ENCODE measurements at places on chromosomes 16 and 17. TPM values are rescaled to one million over a fixed set of nuclear protein-coding genes. Genes with fewer than 3 reads are reported as not detected.

Gene CEMP1
- 0.63 TPM for total RNA-seq

Gene CHD9NB
- not detected for total RNA-seq

Gene ADAM11
- 2.3 TPM for total RNA-seq

Gene KRTAP17-1
- not detected for total RNA-seq

Gene CBX8
- total RNA-seq, result 36.6 TPM

Gene SLC5A10
- total RNA-seq, result 0.19 TPM

Gene CTRL
- total RNA-seq, result 0.66 TPM

DNA sequence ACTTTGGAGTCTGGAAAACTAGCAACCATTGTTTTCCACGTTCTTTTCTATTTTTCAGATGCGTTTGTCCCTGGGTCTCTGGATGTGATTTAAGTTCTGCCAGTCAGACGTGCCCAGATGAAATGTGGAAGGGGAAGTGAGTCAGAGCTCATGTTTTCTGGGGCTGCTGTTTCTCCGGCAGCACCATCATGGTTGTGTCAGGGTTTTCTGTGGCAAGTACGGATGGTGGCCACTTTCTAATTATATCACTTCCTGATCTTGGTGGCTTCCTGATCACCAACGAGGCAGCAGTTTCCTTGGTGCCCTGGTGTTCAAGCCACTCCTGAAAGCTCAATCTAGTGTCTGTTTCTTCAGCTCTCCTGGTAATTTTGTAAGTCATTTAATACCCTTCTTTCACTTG is 31.4 kb upstream of the PMFBP1 start:
- H3K36me3 ChIP-seq, result no peaks in the 10 kb centered on the region
- peaks cover 14% of the 10 kb centered on the region for H3K4me1 ChIP-seq
- no peak for DNase-seq
- no peak overlapping the region for H3K4me3 ChIP-seq

- H3K4me1 ChIP-seq, result no peaks in the 10 kb centered on the region
- H3K27me3 ChIP-seq, result no peaks in the 10 kb centered on the region
- DNase-seq, result no peak
- no peak overlapping the region for H3K27ac ChIP-seq
- H3K4me3 ChIP-seq, result no peak overlapping the region
Measured at GRCh38 chr17:71398800-71399219, 722.0 kb upstream of the SOX9 start.

- H3K27ac ChIP-seq, result peak overlapping the region; percentile 54
- DNase-seq, result peak; percentile 96
- H3K4me1 ChIP-seq, result peaks cover 29% of the 10 kb centered on the region
- H3K4me3 ChIP-seq, result no peak overlapping the region
- peaks cover 2% of the 10 kb centered on the region for H3K36me3 ChIP-seq
Measured at GRCh38 chr16:66608241-66609138, 4.0 kb downstream of the CMTM3 start.

- H3K36me3 ChIP-seq, result no peaks in the 10 kb centered on the region
- H3K27me3 ChIP-seq, result no peaks in the 10 kb centered on the region
- peak overlapping the region; percentile 90 for H3K27ac ChIP-seq
- peaks cover 80% of the 10 kb centered on the region for H3K4me1 ChIP-seq
- H3K4me3 ChIP-seq, result no peak overlapping the region
- DNase-seq, result no peak
Measured at GRCh38 chr17:59783221-59784047, 76.0 kb downstream of the VMP1 start.

DNA sequence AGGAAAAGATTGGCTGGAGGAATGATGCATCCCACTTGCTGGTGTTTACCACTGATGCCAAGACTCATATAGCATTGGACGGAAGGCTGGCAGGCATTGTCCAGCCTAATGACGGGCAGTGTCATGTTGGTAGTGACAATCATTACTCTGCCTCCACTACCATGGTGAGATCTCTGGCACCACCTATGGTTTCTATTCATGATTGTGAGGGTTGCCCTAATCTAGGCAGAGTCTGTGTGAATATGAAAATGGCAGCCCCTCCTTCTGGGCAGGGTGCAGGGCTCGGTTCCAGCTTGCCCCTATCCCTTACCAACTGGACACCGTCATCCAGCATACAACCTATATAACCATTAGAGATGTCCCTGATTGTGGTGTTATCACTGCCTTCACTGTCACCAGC is 33.4 kb downstream of the ITGB3 start:
- DNase-seq, result no peak
- no peaks in the 10 kb centered on the region for H3K27me3 ChIP-seq
- no peaks in the 10 kb centered on the region for H3K36me3 ChIP-seq
- peaks cover 19% of the 10 kb centered on the region for H3K4me1 ChIP-seq
- no peak overlapping the region for H3K4me3 ChIP-seq
- H3K27ac ChIP-seq, result no peak overlapping the region

- H3K36me3 ChIP-seq, result no peaks in the 10 kb centered on the region
- peaks cover 20% of the 10 kb centered on the region for H3K4me1 ChIP-seq
- H3K27ac ChIP-seq, result no peak overlapping the region
Measured at GRCh38 chr17:77843896-77844295, 114.6 kb upstream of the TNRC6C start.

DNA sequence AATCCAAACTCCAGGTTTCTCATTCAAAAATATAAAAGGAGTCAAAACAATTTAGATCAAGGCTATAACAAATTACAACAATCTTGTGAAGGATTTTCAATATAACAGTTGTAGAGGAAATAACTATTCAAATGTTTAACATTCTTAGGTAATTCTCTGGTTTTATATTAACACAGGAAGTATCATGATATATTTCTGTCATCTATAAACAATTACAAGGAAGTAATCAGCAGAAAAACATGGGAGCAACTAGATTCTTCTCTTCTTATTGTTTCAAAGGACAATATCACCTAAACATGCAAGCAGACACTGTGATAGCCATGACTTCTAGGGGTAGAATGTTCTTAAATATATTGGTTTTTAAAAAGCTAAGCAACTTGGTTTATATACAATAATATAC is 49.9 kb downstream of the FBXL20 start:
- no peak overlapping the region for H3K27ac ChIP-seq
- no peaks in the 10 kb centered on the region for H3K4me1 ChIP-seq
- H3K36me3 ChIP-seq, result no peaks in the 10 kb centered on the region
- no peak overlapping the region for H3K4me3 ChIP-seq
- DNase-seq, result no peak

DNA sequence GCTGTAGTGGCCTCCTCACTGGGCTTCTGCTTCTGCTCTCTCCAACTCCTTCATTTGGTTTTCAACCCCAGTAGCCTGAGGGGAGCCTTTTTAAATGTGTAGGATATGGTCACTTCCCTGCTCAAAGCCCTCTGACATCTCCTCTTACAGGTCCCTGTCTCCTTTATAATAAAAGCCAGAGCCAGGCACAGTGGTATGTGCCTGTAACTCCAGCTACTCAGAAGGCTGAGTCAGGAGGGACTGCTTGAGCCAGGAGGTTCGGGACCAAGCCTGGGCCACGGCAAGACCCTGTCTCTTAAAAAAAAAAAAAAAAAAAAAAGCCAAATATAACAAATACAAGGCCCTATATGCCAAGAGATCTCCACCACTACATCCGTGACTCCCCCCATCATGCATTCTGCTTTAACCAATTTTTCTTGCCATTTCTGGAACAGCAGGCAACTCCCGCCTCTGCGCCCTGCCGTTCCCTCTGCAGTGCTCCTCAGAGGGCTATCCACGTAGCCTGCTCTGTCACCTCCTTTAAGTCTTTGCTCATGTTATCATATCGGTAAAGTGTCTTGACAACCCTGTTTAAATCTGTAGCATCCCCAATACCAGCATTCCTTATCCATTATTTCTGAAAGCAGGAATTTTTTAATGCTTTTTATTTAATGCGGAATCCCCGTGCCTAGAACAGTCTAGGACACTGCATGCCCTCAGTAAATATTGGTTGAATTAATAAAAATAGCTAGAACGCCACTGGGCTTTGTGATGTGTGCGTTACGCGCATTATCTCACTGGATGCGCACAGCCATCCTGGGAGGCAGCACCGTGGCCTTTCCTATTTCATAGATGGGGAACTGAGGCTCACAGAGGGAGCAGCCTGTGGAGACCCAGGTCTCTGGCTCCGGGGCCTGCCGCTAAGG is 9.5 kb downstream of the ZNF771 start:
- peak overlapping the region; percentile 93 for H3K4me3 ChIP-seq
- peaks cover 11% of the 10 kb centered on the region for H3K4me1 ChIP-seq
- H3K27ac ChIP-seq, result peak overlapping the region; percentile 57
- no peaks in the 10 kb centered on the region for H3K27me3 ChIP-seq

- H3K27me3 ChIP-seq, result no peaks in the 10 kb centered on the region
- no peak within 1 kb of the TSS for H3K27ac ChIP-seq
- no peak for DNase-seq
- no peaks in the 10 kb centered on the region for H3K36me3 ChIP-seq
Measured at GRCh38 chr17:64448665-64449512, at the start of gene MILR1. Gene MILR1 (plus strand): TSS chr17:64449115. CDS start chr17:64449169, 54 bp downstream.

- no peaks in the 10 kb centered on the region for H3K27me3 ChIP-seq
- no peak overlapping the region for H3K27ac ChIP-seq
- DNase-seq, result no peak
- no peaks in the 10 kb centered on the region for H3K36me3 ChIP-seq
Measured at GRCh38 chr16:30937692-30938091, 11.2 kb upstream of the ORAI3 start.

DNA sequence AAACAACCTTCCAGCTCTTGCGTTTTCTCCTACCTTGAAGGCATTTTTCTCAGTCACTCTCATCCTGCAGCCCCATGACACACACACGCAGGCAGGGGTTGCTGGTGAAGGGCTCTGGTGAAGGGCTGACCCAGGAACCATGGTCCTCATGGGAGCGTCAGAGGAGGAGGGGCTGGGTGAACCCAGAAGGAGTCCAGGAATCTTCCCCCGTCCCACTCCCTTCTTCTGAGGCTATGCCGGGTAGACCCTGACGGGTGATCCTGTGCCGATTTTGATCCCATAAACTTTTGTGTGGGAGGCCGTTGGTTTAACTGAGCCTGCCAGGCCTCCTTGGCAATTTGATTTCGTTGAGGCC is 278.4 kb upstream of the FOXF1 start:
- H3K4me1 ChIP-seq, result no peaks in the 10 kb centered on the region
- H3K27ac ChIP-seq, result no peak overlapping the region
- peak; percentile 14 for DNase-seq
- no peaks in the 10 kb centered on the region for H3K36me3 ChIP-seq

DNA sequence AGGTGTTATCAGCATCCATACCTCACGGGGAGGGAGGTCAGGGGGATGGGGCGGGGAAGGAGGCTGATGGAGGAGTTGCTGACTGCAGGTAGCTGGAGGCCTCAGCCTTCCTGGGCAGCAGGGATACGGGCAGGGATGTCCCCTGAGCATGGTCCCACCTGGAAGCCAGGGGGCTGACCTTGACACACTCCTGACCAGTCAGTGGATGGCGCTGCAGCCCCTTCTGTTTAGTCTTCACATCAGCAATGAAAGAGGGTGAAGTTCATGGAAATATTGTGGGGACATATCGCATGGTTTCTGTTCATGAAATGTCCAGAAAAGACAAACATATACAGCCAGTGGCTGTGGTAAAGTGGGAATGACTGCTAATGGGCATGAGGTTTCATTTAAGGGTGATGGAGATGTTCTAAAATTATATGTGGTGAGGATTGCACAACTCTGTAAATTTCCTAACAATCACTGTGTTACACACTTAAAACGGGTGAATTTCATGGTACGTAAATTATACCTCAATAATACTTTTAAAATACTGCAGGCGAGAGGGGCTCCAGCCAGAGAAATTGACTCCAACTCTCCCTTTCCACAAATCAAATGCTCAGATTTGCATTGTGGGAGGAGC is 489.6 kb downstream of the CDH13 start:
- H3K27me3 ChIP-seq, result no peaks in the 10 kb centered on the region
- no peaks in the 10 kb centered on the region for H3K4me1 ChIP-seq
- no peak overlapping the region for H3K4me3 ChIP-seq
- H3K27ac ChIP-seq, result no peak overlapping the region
- no peaks in the 10 kb centered on the region for H3K36me3 ChIP-seq
- DNase-seq, result no peak

DNA sequence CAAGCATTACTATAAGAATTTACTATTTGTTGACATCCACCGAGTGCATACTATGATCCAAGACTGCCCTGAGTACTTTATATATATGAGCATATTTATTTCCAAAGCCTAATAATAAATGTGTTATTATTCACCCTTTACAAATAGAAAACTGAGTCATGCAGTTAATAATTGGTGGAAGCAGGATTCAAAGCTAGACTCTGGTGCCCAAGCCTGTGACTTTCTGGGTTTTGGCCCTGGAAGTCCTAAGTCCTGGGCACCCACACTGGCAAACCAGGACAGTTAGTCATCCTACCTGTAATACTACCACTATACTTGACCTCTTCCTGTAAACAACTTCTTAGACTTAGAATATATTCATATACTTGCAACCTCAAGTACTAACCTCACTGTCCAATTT is 257.4 kb upstream of the IRX5 start:
- no peaks in the 10 kb centered on the region for H3K4me1 ChIP-seq
- no peak for DNase-seq
- H3K36me3 ChIP-seq, result no peaks in the 10 kb centered on the region
- no peaks in the 10 kb centered on the region for H3K27me3 ChIP-seq
- H3K4me3 ChIP-seq, result no peak overlapping the region
- H3K27ac ChIP-seq, result no peak overlapping the region

DNA sequence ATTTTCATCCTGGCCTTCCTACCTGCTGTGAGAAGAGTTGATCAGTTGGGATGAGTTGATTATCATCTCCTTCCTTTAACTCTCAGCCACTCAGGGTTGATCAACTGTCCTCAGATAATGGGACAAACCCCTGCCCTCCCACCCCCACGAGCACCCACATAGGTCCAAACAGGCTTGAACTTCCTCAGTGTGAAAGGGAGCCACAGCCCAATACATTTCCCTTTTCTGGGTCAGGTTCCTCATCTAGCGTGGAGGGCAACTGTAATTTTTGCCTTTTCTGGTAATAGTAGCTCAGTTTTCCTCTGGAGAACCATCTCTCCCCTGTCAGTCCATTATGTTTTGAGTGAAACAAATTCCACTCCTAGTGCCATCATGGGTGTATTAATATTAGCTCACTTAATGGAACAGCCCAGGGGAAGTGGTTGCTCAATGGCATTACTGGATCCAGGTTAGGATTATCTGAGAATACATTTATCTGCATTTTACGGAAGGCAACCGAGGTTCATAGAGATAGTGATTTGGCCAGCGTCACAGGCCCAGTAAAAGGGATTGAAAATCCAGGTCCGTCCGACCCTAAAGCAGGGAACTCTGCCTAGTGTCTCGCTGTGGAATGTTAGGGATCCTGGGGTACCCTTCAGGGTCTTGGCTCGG is 476 bp upstream of the LPCAT2 start:
- H3K4me3 ChIP-seq, result peak overlapping the region; percentile 96
- H3K4me1 ChIP-seq, result peaks cover 9% of the 10 kb centered on the region
- H3K27ac ChIP-seq, result peak overlapping the region; percentile 20
- DNase-seq, result no peak
- H3K27me3 ChIP-seq, result no peaks in the 10 kb centered on the region

- H3K4me3 ChIP-seq, result no peak overlapping the region
- H3K36me3 ChIP-seq, result no peaks in the 10 kb centered on the region
- H3K27ac ChIP-seq, result no peak overlapping the region
Measured at GRCh38 chr17:67470163-67470562, 93.1 kb downstream of the PITPNC1 start.

DNA sequence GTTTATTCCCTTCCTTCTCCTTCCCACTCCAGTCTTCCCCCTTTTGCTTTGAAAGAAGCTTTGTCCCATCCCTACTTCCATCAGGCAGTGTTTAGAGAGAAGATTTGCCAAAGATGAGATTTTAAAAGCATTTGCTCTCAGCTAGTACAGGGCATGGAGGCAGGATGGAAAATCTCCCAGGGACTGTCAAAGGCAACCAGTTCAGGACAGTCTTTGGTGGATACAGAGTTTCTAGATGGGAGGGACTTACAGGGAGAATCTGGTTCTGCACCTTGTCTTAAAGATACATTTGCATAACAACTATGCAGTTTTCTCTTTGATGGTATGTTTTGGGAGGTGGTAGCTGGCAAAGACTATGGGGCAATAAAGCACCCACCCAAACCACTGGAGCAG is 26.2 kb downstream of the CHD9 start:
- H3K4me3 ChIP-seq, result no peak overlapping the region
- no peaks in the 10 kb centered on the region for H3K4me1 ChIP-seq
- H3K27ac ChIP-seq, result no peak overlapping the region
- H3K27me3 ChIP-seq, result no peaks in the 10 kb centered on the region
- no peaks in the 10 kb centered on the region for H3K36me3 ChIP-seq
- DNase-seq, result no peak
